ENCODE measurements at places on chromosomes 4 and X. TPM values are rescaled to one million over a fixed set of nuclear protein-coding genes. Genes with fewer than 3 reads are reported as not detected.

Gene REST
- 68.0 TPM for total RNA-seq

Gene CYTL1
- total RNA-seq, result 101 TPM

Gene EPHA5
- total RNA-seq, result under 0.01 TPM

Gene SCRG1
- not detected for total RNA-seq

Gene DSPP
- total RNA-seq, result not detected

Gene EMCN
- 158 TPM for total RNA-seq

Gene RBMXL3
- not detected for total RNA-seq

Gene TNIP3
- total RNA-seq, result not detected

Gene MAGEA10
- total RNA-seq, result not detected

Gene SPOCK3
- not detected for total RNA-seq

Gene GPRASP1
- total RNA-seq, result 1.6 TPM

Gene CXCL10
- total RNA-seq, result 0.33 TPM

Gene SHROOM3
- 1.6 TPM for total RNA-seq

Gene NKX6-1
- not detected for total RNA-seq

Gene CCDC158
- not detected for total RNA-seq

Gene ATP1B4
- not detected for total RNA-seq

Gene HTN3
- not detected for total RNA-seq

Gene HMX1
- not detected for total RNA-seq

Gene CFAP99
- total RNA-seq, result 0.19 TPM

Gene NDP
- 0.48 TPM for total RNA-seq

Gene FRMD7
- not detected for total RNA-seq

Gene PWWP3B
- 0.19 TPM for total RNA-seq

Gene DDIT4L
- total RNA-seq, result 8.0 TPM

Gene CLTRN
- total RNA-seq, result not detected

Gene ZNF732
- total RNA-seq, result 1.7 TPM

Gene UGT2B10
- total RNA-seq, result not detected

Gene UGT2A3
- not detected for total RNA-seq

Gene RBM46
- total RNA-seq, result 0.10 TPM

Gene TMEM31
- total RNA-seq, result not detected

Gene BEND4
- under 0.01 TPM for total RNA-seq

All from vein endothelial cell (primary cell).